Peyer's patch (tissue), 4 donors: ENCODE measurements at places on chromosomes 6 and 20. TPM values are rescaled to one million over a fixed set of nuclear protein-coding genes. Genes with fewer than 3 reads are reported as not detected.
A peak's percentile ranks its signal among the peaks of the same experiment; 100 is the strongest.

IP6K3 gene
- total RNA-seq, result 1.3 TPM

CALHM4 gene
- not detected for total RNA-seq

SHLD1 gene
- total RNA-seq, result 15.5 TPM

COQ3 gene
- 7.2 TPM for total RNA-seq

MYBL2 gene
- total RNA-seq, result 2.2 TPM

SALL4 gene
- total RNA-seq, result not detected

TMEM14C gene
- 62.5 TPM for total RNA-seq

HAO1 gene
- total RNA-seq, result 0.53 TPM

HLA-DPA1 gene
- 39.2 TPM for total RNA-seq

QKI gene
- 33.3 TPM for total RNA-seq

DNA sequence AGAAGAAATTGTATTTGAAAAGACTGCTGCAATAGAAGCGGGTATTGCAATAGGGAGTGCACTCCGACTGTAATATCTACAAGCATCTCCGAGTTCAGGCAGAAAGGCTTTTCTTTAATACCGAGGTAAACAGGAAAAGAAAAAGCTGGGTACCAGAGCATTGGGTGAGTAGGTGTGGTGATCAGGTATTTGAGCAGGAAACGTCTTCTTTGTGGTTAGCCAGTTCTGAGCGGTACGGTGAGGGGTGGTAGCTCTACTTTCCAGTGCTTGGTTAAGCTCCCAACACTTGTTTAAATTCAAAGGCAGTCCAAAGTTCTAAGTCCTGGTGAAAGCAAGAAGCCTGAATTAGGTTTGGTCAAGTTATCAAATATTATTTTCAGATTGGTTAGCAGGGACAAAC is 404.1 kb downstream of the LMBRD1 start:
- no peak for DNase-seq

DNA sequence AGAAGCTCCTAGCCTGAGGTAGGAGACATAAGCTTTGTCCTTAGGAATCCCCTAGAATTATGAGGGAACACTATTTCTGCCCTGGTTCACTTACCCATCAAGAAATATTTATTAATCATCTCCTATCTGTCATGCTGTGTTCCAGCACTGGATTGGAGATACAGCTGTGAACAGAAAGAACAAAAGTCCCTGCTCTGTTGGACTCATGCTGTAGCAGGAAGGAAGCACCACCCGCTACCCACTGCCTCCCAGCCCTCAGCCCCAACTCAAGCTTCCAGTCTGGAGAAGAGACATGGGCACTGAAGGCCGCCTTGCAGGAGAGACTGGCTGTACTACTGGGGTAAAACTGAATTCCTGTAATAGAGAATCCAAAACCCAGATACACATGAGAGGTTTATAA is 78.0 kb downstream of the MDGA1 start:
- DNase-seq, result no peak

- DNase-seq, result no peak
Measured at GRCh38 chr6:159118924-159119323, 50.3 kb upstream of the FNDC1 start.

- no peak for DNase-seq
Measured at GRCh38 chr6:37502703-37503291, 3.1 kb upstream of the CCDC167 start.

DNA sequence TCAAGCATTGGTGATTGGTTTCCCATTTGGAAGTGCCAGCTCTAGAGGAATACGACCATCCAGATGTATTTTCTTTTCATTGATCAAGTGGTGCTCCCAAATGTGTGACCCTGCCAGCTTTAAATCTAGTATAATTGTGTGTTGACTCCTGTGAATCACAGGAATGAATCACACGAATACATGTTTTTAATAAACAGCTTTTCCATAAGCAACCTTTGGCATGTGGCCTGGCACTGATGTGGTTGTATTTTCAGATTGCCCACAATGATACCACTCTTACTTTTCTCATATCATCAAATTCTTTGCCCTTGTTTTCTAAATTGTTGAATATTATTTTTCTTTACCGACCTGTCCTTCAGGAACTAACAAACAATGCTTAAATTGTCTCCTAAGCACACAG is 367 bp downstream of the GSTA3 start:
- DNase-seq, result no peak

DNA sequence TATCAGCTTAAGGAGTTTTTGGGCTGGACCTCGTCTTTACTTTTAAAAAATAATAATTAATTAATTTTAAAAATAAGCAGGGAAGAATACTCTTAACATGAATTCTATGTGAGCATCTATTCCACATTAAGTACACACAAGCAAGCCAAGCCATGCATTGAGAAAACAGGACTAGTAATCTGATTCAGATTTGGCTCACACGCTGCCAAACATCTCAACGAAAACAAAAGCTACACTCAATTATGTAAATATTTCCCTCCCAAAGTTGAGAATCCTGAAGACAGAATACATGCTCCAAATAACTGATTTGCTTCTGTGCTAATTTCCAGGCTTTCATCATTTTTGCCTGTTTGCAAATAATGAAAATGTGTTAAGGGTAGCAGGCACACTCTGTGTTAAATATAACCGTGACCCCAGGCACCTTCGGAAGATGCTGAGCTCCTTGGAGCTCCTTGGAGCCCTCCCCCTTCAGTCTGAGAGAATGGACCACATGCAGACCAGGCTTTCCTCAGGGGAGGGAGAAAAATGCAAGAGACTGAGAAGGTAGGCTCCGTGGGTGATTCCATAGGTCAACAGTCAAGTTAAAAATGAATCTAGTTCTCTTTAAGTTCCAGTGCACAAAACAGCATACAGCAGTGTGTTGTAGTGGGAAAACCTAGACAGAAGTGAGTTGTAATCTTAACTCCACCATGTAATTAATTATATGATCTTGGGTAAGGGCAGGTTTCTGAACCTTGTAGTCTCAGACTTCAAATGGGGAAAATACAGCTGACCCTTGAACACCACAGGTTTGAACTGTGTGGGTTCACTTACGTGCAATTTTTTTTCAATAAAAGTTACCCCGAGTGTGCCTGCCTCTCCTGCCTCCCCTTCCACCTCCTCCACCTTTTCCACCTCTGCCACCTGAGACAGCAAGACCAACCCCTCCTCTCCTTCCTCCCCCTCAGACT is 161.3 kb upstream of the RREB1 start:
- no peak for DNase-seq

DNA sequence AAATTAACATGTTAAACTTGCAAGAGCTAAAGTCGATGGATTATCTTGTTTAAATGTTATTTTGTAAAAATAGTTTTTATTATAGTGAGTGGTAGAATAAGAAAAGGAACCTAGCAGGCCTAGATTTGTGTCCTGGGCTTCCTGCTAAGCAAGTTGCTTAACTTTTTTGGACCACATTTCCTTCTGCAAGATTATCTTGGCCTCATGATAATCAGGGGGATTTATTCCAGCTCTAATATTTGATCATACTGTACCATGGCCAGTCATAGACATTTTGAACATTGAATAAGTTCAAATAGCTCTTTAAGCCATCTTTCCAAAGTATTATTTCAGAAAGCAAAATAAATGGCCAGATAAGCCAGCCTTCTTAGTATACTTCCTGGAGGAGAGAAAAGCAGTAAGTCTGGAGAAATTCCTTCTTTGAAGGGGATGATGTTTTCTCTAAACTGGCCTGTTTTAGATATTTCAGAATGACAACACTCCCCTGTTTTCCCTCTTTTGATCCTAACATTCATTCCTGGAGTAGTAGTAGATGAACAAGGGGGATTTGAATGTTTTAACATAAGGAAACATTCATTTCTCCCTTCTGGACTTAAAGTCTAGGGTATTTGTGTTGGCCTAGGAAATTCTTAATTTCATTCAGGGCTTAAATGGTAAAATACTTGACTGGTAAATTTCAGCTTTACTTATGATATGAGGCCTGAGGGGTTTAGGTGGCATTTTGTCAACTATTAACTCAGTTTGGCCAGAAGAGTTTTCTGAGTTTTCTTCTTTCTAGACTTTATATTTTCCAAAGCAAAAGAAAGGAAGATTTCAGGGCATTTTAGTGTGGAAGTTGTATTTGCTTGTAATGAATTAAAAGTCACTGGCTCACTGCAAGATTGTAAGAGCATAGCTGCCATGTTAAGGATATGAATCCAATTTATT is 108.8 kb upstream of the SCGN start:
- no peak for DNase-seq

DNA sequence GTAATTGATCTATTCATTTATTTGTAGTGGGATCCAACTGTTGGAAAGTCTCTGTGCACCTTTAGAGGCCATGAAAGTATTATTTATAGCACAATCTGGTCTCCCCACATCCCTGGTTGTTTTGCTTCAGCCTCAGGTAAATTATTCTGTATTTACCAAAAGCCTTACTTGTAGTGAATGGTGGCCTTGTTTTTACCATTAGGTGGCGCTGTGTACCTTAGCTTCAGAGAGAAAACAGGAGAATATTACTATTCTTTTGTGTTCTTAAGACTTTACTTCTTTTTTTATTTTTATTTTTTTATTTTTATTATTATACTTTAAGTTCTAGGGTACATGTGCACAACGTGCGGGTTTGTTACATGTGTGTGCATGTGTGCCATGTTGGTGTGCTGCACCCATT is 23.7 kb downstream of the PEX7 start:
- DNase-seq, result peak; percentile 62

DNA sequence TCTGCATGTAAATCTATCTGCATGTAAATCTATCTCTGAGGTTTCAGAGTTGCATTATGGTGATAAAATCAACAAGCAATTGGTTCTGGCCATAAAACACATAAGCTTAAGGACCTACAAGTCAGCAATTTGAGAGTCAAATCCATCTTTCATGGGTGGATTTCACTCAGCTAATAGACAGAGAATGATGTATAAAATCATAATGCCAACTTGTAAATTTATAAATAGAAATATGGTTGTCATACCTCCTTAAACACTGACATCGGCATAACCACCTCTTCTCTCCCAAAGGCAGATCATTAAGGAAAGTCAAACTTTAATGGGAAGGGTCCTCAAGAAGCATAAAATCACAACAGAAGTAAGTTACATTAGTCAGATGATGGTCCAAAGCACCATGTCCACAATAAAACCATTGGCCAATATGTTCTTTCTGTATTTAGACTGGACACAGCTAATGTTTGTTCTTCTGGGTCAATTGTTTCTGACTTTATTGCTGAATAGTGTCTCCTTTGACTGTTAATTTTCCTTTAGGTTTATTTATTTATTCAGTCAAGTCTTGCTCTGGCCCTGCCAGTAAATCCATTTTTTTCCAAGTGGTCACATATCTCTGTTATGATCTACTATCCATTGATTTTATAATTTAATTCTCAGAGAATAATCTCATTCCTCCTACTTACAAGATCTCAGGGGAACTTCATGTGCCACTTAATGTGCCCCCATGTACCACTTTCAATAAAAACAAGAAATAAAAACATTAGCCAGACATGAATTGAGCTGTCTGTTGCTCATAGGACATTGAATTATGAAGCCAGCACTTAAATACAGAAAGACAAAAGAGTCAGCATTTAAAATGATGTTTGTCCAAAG is 382.9 kb upstream of the IRAK1BP1 start:
- DNase-seq, result no peak

DNA sequence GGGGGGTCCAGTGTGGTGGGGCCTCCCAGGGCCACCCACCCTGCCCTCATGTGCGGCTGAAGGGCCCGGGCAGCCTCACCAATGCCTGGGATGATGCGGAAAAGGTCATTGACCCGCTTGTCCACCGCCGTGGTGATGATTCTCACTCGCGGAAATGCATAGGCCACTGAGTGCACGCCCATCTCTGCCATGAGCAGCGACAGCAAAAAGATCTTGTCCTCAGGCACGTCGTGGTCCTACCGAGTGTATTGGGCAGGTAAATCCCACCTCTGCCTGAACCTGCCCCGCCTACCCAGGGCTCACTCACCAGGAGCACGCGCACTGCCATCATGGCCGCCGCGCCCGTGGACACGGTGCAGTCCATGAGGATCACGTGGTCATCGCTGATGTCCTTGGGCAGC is 16.1 kb downstream of the UCKL1 start:
- no peak for DNase-seq

DNA sequence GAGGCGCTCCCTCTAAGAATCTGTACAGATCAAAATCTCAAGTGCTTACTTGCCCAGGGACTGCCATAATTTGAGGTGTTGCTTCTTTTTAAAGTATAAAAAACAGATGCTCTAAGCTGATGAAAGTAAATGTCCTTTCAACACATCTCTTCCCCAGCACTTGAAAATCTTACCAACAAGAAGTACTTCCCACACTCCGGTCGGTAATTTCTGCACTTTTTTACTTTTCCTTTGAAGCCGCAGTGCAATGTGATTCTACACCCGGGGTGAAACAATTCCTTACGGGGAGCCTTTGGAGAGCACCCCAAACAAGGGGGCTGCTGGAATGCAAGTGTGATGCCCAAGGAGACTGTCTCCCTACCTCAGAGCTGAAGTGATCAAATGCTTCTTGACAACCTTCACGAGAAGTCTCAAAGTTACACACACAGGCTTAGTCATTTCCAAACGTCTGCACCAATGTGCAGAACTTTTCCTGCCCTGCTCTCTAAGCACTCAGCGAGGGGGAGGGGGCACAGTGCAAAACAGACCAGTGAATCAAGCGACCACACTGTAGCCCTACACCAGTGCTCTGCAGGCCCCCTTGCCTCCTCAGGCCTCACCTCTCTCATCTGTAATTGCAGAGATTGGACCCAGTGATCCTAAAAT is 56.7 kb downstream of the ATXN1 start:
- DNase-seq, result no peak

DNA sequence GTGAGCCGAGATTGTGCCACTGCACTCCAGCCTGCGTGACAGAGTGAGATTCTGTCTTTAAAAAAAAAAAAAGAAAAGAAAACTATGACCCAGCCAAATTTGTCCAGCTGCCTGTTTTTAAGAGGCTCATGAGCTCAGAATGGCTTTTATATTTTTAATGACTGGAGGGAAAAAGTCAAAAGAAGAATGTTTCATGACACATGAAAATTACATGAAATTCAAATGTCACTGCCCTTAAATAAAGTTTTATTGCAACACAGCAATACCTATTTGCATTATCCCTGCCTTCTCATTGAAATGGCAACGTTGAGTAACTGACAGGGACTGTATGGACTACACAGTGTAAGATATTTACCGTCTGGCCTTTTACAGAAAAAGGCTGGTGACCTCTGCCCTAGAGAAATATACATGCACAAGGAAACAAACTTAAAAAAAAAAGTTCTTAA is 11.4 kb downstream of the SENP6 start:
- DNase-seq, result no peak

GRCh38 chr6:146388736-146389364 is 154.8 kb upstream of the RAB32 start:
- no peak for DNase-seq

DNA sequence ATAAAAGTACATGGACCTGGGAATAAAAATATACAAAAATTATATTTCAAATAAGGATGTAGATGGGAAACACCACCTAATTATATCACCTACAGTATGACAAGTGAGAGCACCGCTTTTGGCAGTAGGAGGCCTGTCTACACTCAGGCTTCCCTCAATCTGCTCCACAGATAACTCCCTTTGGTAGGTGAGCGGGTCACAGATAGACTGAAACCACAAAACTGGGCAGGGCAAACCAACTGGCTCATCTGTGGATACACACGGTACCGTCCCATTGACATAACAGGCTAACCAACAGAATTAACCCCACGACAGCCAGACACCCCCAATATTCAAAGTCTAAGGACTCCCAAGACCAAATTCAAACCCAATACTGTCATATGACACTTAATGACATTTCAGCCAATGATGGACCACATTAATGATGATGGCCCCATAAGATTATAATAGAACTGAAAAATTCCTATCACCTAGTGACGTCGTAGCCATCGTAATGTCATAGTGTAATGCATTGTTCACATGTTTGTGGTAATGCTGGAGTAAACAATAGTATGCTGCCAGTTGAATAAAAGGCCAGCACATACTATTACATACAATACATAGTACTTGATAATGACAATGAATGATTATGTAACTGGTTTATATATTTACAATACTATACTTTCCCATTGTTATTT is 109.7 kb downstream of the MBOAT1 start:
- DNase-seq, result no peak

- DNase-seq, result no peak
Measured at GRCh38 chr6:35474942-35475570, 6.9 kb downstream of the RPL10A start.
